Gastrocnemius medialis (tissue), 4 donors: ENCODE measurements at places on chromosomes 11 and 22. TPM values are rescaled to one million over a fixed set of nuclear protein-coding genes. Genes with fewer than 3 reads are reported as not detected.

KDELR3 gene
- 0.34 TPM for total RNA-seq

HPX gene
- total RNA-seq: 17.6 TPM

DNA sequence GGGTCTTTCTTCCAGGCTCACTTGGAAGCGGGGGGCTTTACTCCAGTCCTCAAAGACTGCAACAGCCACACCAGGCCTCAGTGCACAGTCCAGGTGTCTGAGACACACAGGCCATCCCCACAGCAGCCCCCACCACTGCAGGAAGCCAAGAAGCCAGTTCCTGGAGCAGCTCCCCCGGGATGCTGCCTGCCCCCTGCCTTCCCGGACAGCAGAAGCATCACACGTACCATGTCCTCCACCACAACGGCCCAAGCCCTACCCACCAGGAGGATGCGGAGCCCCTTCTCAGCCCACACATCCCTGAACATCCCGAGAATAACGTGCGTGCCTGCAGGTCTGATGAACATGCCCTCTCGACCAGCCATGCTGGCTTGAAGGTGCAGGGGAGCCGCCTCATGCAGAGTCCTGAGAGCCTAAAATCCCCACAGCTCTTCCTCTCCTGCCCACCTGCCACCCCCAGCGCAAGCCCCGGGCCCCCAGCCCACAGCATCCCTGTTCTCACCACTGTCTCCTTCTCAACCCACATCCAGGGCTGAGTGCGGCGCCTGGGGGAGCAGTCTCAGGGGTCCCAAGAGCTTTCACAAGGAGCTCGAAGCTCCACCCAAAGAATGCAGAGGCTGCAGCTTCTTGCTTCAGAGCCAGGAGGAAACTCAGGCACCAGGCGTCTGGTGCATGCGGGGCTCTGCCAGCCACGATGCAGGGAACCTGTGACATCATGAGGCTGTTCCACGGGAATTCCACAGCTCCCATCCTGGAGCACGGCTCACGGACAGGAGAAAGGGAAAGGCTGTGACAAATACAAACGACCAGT is 209.6 kb downstream of the BRD1 start:
- DNase-seq: no peak

- peak; percentile 98 for DNase-seq
Measured at GRCh38 chr22:41410311-41410751, 28.6 kb downstream of the TEF start.

- no peak for DNase-seq
Measured at GRCh38 chr11:2669634-2670469, 29.9 kb downstream of the KCNQ1OT1 start.

- no peak for DNase-seq
Measured at GRCh38 chr11:34068111-34068510, 16.6 kb downstream of the CAPRIN1 start.

DNA sequence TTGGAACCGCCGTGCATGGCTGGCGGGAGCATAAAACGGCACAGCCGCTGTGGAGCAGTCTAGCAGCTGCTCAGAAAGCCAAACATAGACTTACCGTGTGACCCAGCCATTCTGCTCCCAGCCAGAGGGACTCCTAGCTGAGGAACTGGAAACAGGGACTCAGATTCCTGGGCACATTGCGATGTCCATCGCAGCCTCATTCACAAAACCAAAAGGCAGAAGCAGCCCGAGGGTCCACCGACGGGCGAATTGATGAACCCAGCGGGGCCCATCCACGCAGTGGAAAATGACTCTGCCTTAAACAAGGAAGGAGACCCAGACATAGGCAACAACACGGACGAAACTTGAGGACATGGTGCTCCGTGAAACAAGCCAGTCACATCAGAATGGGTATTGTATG is 5.7 kb upstream of the MUC5B start:
- no peak for DNase-seq

GRCh38 chr11:110028921-110029320 is 64.3 kb upstream of the ZC3H12C start:
- no peak for DNase-seq

- no peak for DNase-seq
Measured at GRCh38 chr11:31676280-31676982, 134.7 kb downstream of the PAX6 start.
